ENCODE measurements at places on chromosomes 4 and X. TPM values are rescaled to one million over a fixed set of nuclear protein-coding genes. Genes with fewer than 3 reads are reported as not detected.

The DIPK2B gene
- total RNA-seq: 12.3 TPM

DNA sequence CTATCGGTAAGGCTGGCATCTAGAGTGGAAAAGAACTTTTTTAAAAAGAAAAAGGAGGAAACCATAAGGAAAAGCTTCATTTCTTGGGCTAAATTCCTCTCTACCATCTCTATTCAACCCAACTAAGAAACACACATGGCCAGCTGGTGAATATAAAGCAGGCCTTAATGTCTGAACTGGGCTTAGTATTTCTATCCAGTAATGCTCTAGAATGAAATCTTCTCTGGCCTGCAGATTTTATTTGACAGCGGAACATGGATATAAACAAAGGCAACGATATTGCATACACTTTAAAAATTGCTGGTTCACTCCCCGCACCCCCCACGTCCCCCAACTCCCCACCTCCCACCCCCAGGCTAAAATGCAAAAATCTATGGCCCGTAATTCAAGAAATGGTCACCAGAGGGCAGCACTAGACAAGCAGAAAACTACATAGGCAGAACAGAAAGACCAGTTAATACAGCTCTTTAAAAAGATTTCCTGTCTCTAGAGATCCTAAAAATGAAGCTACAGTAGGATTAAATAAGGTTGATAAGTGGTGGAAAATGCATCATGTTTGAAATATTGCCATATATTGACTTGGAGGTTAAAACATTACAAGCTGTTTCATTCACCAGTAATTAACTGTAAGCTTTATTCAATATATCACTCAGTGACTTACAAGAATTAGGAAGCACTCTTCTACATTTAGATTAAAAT, 155.2 kb upstream of the GALNT7 start:
- no peak overlapping the region for H3K4me3 ChIP-seq
- no peaks in the 10 kb centered on the region for H3K36me3 ChIP-seq
- H3K27me3 ChIP-seq: no peaks in the 10 kb centered on the region
- peak; percentile 29 for DNase-seq
- H3K27ac ChIP-seq: no peak overlapping the region

- H3K27ac ChIP-seq: no peak overlapping the region
- H3K27me3 ChIP-seq: no peaks in the 10 kb centered on the region
- H3K4me3 ChIP-seq: no peak overlapping the region
- no peaks in the 10 kb centered on the region for H3K36me3 ChIP-seq
- DNase-seq: no peak
Observed at GRCh38 chr4:75007891-75008290, 75.0 kb downstream of the PARM1 start.

- no peaks in the 10 kb centered on the region for H3K27me3 ChIP-seq
- no peaks in the 10 kb centered on the region for H3K4me1 ChIP-seq
- H3K4me3 ChIP-seq: no peak overlapping the region
- no peak overlapping the region for H3K27ac ChIP-seq
- peak; percentile 75 for DNase-seq
- no peaks in the 10 kb centered on the region for H3K36me3 ChIP-seq
Observed at GRCh38 chr4:5037553-5038551, 13.4 kb upstream of the STK32B start.

DNA sequence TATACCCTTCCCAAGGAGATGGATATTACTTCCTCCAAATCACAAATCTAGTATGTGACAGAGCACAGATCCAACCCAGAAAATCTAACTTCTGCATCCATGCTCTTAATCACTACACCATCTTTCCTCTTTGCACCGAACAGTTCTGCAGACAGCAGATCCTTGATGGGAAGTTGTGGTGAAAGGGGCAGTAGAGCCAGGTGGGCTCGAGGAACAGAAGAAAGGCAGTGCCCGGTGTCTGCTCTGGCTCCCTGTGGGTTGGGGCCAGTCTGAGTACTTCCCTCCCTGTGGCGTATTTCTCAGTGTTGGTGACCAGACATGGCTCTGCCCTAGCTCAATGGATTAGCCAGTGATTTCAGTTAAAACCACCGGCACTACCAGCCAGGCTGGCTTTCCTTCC, 15.3 kb downstream of the HOPX start:
- no peaks in the 10 kb centered on the region for H3K36me3 ChIP-seq
- H3K27ac ChIP-seq: no peak overlapping the region
- H3K4me1 ChIP-seq: no peaks in the 10 kb centered on the region

The TSPAN6 gene
- total RNA-seq: 34.1 TPM

Measured in tibial nerve (tissue), 4 donors.